ENCODE measurements at places on chromosomes 4 and X.

DNA sequence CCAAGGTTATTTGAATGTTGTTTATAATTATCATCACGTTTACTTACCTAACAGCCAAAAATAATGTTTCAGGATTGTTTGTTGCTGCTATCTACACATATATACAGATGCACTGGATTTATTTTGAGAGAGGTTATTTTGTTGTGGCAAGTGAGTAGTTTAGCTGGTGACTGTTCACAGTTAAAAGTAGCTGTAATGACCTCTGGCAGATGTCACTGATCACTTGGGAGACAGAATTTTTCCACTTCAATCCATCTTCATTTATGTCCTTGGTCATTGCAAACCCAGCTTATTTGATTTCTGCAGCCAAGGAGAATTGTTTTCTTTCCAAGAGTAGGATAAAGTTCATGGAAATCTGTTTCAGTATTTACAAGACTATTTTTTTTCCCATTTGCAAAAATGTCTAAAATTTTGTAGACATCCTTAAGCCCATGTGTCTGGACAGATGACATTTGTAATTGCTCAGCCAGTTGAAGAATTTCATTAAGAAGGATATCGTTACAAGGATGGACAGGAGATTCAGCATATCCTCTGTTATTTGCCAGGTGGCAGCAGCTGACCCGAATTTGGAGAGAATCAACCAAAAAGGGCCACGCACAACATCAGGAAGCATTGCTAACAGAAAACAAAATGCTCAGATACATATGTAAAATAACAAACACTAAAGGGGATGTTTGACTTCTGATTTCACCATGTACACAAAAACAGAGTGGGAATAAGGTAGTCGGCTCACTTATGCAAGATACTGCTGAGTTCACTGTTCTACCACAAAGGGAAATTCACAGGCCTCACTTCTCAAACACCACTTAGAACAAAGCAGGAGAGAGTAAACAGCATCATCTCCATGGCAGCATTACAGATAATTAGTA, 64.5 kb downstream of the GPRIN3 start:
- no peak for DNase-seq

DNA sequence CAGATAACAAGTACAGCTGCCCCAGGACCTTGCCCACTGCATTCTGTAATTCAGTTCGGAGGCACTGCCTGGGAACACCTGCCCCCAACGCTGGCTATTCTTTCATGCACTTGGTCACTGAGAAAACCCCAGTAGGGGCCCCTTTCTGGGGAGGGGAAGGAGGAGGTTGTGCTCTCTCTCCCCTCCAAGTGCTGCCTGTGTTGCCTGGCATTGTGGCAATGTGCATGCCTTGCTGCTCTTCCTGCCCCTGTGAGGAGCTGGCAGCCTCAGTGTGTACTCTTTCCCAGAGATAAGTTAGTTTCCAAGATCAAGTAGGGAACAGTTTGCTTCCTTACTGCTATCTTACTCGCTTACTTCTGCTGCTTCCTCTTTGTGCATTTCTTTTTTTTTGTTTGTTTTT, 90.8 kb downstream of the AASDH start:
- DNase-seq, result no peak

DNA sequence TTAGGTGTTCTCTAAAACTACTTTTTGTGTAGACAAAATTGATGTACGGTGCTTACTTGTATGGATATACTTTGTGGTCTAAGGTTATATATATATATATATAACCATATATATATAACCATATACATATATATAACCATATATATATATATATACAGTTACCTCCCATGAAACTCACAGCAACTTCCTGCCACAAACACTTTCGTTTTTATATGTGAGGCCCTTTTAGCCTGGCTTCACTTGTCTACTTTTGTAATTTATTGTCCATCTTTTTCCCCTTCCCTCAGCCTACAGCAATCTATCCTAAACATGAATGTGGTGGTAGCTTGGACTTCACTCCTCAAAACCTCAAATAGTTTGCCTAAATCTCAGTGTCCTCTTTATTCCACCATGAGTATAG, 72.8 kb upstream of the NPFFR2 start:
- no peak for DNase-seq

DNA sequence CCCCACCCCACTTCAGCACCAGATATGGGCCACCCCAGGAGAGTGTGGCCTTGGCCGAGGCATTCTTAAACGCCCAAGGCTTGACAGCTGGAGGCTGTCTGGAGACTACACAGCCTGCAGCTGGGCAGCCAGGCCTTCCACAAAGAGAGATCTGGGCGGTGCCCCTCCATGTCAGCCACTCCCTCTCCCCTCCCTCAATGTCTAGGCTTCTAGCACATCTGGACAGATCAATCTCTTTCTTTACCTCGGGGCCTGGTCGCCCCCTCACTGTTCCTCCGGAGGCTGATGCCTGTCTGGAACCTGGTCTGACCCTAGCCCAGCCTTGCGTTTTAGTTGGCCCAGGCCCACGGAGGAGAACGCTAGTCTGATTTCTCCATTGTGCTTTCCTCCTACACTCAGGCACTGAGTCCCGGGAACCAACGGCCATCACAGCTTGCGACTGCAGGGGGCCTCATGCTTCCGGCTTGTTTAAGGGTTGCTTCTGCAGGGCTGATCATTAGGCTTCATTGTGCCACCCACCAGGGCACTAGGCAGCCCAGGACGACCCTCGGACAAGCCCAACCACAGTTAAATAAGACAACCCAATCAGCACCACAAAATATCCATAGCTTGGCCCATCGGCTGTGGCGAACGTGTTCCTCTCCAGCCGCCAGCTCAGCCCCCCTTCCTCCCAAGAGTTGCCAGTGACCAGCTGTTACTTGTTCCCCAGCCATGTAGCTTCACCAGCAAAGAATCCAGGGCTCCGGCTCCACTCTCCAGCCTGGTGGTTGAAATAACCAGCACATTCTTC, 200.6 kb downstream of the BCOR start:
- no peak for DNase-seq

GRCh38 chr4:73258436-73258685, 237 bp downstream of the ANKRD17 start:
- DNase-seq, result no peak

GRCh38 chr4:184752496-184753275, 18.8 kb upstream of the CENPU start:
- no peak for DNase-seq

DNA sequence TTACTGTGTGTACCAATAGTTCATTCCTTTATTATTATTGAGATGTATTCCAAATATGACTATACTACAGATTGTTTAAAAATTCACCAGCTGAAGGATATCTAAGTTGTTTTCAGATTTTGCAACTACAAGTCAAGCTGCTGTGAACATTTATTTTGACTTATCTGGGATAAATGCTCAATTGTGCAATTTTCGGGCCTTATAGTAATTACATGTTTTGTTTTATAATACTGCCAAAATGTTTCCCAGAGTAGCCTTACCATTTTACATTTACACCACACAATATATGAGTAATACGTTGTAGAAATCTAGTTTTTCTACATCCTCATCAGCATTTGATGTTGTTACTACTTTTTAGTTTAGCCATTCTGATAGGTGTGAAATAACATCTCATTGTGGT, 179.6 kb downstream of the ANTXR2 start:
- no peak for DNase-seq

- DNase-seq, result no peak
These were observed 428.2 kb upstream of the GALNT7 start for GRCh38 chr4:172740434-172740833.

GRCh38 chr4:36208893-36209473, 35.3 kb downstream of the ARAP2 start:
- DNase-seq, result no peak

GRCh38 chr4:85910985-85911384, 436.0 kb downstream of the ARHGAP24 start:
- DNase-seq, result no peak

GRCh38 chr4:6355052-6355451, 85.4 kb downstream of the WFS1 start:
- no peak for DNase-seq

GRCh38 chr4:185640811-185641675, 105.7 kb upstream of the PDLIM3 start:
- DNase-seq, result peak; percentile 70

GRCh38 chr4:6692806-6693205, 872 bp upstream of the S100P start:
- no peak for DNase-seq
